ENCODE measurements at places on chromosomes 11 and 22.
A peak's percentile ranks its signal among the peaks of the same experiment; 100 is the strongest.

DNA sequence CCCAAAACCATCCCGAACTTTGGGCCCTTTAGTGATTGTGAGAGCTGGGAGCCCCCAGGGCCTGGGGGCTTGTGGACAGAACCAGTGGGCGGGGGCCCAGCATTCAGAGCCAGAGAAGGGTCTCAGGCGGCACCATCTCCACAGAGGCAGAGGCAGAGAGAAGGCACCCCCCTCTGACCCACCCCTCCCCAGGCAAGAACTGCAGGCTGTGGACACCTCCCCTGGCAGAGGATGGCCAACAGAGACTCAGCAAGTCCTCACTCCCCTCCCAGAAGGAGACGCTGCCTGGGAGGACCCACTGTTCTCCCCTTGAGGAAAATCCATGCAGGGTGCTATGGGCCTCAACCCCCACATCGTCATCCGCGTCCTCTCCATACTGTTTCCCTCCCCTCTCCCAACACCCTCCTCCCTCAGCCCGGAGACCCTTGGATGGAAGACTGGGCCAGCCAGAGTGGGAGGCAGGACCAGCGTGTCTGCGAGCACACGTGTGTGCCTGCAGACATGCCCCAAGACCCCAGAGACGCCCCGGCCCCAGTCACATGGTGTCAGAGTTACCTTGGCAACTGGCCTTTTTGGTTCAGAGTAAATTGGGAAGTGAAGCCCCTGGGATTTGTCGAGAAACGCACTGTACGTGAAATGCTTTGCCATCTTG, 42.6 kb downstream of the KCNC1 start:
- DNase-seq = no peak

DNA sequence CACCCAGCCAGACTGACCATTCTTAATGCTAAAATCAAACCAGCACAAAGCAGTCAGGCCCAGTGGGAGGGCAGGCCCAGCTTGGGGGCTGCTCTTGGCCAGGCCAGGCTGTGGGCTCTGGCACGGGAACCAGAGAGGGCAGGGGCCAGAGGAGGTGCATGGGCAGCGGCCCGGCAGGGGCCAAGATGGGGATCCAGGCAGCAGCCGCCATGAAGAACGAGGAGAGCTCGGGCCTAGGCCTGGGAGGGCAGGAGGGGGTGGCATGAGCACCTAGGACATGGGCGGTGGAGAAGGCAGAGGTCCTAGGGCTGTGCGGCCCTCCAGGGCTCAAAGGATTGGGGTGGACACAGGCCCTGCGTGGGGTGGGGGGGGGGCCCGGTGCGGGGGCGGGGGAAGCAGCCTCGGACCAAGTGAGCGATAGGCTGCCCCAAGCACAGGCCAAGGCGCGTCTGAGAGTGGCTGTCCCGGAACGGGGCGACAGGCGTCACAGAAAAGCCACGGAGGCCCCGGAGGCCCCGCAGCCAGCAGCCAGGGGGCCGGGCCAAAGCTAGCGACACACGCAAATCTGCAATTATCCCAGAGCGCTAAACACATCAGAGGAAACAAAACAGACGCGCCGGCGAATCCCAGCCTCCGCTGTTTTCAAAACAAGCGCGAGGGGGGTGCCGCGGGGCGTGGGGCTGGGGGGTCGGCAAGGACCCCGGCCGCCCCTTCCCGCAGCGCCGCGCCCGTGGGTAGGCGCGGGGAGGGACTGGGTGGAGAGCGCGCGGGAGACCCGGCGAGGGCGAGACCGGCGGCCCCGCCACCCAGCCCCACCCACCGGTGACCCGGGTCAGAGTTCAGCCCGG, 8.3 kb downstream of the PLXNB2 start:
- DNase-seq = no peak

- peak; percentile 99 for DNase-seq
Observed at GRCh38 chr22:44360668-44361381, 48.1 kb upstream of the SHISAL1 start.

DNA sequence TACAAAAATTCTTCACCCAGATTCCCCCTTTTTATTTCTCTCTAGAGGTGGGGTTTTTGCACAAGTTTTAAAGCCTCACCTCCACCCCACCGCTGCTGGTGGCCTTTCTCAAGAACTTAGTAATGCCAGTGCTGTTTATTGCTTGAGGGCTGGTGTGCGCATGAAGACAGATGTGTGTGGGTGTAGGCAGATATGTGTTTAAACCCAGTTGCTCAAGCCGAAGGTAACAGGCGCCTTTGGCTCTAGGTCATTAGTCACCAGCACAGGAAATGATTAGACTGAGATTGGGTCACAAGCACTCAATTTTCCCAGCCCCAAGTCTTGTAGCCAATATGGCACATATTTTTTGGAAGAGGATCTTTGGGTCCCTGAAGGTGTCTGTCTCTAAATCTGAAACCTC, 2.7 kb upstream of the CLMP start:
- DNase-seq = peak; percentile 97

- DNase-seq = no peak
Observed at GRCh38 chr11:13227676-13228255, 49.8 kb upstream of the BMAL1 start.

DNA sequence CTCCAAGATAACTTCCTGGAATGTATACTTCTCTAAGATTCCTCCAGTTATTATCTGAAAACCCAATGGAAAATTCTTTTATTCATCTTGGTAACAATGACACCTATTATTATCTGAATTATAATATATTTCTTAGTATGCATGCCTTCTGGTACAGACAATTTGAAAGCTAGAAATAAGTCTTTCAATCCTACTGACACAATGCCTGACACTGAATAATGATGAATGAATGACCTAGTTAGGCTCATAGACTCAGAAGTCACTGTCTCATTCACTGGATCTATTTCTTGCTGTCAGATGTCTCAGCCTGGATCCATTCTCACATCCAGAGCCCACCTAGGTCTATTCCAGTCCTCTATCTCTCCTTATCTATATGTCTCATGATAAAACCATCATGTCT, 1126.7 kb upstream of the CCDC90B start:
- no peak for DNase-seq

- DNase-seq = no peak
Observed at GRCh38 chr22:37334859-37335805, 52.8 kb downstream of the CYTH4 start.

GRCh38 chr11:40054631-40055030, 1404.8 kb downstream of the LRRC4C start:
- no peak for DNase-seq

GRCh38 chr11:119617340-119617713, 111.7 kb downstream of the NECTIN1 start:
- no peak for DNase-seq

GRCh38 chr11:8584511-8584910, 9.5 kb downstream of the STK33 start:
- DNase-seq = no peak

DNA sequence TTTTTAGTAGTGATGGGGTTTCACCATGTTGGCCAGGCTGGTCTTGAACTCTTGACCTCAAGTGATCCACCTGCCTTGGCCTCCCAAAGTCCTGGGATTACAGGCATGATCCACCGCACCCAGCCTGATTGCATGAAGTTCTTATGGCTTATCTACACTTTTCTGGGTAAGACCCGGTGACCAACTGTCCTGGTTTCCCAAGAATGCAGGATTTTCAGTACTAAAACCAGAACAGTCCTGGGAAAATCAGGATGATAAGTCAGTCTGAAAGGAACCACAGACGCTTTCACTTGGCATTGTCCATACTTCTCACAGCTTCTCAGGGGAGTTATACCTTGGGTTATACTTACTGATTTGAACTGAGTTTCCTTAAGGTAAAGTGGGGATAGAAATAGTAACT, 1.4 kb upstream of the BPIFC start:
- no peak for DNase-seq

Measured in MCF 10A (cell line).